Fibroblast of skin of left biceps (primary cell): ENCODE measurements at places on chromosomes 6 and 20.

DNA sequence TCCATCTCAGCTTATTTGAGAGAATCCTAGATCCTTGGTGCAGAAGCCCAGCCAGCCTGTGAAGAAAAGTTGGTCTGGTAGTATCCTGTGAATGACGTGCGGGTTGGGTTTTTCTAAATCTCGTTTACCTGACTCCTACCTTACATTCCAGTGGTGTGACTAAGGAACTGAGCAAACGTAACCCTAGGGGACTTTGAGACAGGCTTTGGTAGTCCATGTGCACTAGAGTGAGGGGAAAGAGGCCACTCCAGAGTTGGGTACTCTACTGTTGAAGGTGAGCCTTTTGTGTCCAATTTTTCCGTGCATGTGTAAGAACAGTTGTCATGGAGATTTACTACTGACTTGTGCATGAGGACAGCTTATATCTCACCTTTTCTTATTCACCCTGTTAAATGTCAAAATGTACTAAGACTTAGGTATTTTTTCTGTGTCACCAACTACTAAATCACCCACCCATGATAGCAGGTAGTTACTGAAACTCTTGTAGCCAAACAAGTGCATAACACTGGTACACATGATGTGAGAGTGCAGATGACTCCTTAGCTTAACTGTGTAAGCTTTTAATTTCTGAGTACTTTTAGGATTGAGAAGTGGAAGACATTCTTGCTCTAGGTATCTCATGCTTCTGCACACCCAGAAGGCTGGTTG is 26.3 kb upstream of the PLCG1 start:
- no peak for DNase-seq

GRCh38 chr20:62323980-62324906 is 21.4 kb downstream of the ADRM1 start:
- DNase-seq = no peak

DNA sequence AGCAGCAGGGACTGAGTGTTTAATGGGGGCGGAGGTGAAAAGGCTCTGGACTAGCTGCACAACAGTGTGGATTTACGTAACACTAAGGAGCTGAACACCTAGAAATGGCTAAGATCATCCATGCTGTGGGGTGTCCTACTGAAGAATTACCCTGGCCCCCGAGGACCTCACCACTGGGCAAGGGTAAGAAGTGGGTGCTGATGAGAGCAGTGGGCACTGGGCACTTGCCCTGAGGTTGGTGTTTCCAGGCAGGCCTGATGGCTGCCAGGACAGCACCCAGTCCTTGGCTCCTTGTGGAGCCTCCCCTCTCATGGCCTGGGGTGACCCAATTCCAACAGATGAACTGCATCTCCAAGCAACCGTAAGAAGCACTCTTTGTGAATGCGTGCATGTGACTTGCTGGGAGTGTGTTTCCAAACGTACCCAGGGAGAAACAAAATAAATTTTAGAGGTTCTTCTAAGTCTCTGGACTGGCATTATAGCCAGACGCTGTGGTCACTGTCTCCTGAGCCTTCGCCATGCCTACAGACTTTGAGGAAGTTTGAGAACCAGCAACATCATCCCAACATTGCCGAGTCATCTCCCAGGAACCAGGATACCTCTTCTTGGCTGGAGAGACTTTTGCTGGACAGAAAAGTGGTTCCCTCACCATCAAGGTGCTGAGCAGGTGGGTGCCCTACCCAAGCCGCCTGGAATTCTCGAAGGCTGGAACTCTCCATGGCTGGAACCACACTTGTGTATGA is 245.9 kb downstream of the ERMARD start:
- no peak for DNase-seq

DNA sequence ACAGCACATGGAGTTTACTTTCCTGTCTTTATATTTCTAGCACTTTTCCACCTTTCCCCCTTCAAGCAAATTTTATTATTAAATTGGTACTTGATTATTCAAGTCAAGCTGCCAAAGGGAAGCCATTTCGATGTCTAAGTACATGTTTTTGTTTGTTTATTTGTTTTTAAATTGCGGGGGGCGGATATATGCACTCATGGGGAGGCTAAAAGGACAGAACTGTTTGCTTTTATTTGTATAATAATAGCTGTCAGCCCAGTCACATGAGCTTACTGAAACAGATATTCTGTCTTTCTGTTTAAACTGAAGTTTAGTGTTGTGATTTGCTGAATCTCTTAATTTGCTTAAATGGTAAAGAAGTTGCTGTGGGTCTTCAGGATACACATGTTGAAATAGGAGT is 49.6 kb upstream of the PLCG1 start:
- DNase-seq = no peak

- DNase-seq = no peak
Observed at GRCh38 chr6:7003041-7003440, 104.7 kb upstream of the RREB1 start.

- no peak for DNase-seq
Observed at GRCh38 chr6:38871741-38872568, 156.8 kb downstream of the DNAH8 start.

DNA sequence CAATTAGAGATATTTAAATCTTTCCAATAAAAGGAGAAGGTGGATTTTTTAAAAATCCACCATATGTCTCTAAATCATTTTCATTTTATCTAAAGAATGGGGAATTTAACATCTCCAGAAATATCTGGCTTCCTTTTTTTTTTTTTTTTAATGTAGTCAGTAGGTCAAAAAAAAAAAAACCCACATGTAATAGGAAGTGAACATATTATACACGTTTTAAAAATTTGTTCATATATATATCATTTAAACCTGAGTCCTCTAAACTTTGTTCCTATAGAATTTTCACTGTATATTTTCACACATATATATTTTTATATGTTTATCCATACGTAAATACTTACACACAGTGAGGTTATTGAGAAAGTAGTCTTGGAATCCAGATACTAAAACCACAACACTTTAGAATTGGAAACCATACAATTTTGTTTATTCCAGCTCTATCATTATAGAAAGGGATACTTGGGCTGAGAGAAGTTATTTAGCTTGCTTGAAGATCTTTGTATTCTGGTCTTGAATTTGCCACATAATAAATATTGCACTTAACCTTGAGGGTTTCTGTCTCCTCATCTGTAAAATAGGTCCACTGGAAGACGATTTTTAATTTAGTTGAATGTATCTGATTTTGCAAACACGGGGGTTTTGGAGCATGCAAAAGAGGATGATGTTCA is 62.1 kb upstream of the ZNF217 start:
- DNase-seq = peak; percentile 47

DNA sequence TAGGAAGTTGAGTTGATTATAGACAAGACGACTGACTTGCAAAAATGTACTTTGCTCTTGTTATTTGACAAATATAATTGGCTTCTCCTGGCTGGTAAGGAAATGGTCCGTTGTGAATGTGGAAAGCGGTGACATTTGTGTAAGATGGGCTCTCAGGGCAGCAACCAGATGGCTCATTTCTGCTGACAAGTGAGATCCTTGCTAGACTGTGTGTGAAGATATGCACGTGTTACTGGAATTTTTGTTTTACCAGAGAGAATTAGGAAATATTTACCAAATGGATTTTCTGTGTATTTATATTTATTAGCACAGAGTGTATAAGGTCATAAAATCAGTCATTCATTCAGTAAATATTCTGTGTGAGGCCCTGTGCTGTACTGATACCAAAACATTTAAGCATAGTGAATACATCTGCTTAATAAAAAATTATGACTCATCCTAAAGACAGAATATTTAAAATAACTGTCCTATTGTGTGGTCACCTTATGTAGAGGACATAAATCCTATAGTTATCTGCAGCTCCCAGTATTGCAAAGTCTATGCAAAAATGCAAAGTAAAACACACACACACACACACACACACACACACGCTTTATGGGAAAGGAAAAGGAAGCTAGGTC is 109.9 kb upstream of the ASF1A start:
- DNase-seq = peak; percentile 10

DNA sequence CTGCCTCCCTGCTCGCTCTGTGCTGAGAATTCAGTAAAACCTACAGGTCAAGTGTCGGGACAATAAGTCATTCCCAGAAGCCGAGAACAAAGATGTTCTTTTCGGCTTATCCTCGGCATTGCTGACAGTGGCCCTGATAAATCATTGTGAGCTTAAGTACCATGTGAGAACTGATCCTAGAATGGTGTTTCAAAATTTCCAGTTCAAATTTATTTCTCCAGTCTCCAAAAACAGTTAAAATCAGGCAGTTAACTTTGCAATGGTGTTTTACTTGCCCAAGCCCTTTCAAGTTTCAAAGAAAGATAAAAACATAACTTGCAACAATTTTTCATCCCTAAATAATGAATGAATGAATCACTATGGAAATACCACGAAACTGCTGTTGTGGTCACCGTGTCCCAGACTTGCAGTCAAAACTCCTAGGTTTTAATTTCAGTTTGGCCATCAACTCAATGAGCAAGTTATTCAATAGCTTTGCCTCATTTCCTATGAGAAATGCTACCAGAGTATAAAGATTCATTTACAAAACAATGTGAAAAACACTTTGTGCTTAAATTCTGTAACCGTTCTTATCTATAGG is 4.3 kb downstream of the ATP5F1E start:
- no peak for DNase-seq

- DNase-seq = no peak
Observed at GRCh38 chr20:50267041-50267865, 76.6 kb downstream of the CEBPB start.

DNA sequence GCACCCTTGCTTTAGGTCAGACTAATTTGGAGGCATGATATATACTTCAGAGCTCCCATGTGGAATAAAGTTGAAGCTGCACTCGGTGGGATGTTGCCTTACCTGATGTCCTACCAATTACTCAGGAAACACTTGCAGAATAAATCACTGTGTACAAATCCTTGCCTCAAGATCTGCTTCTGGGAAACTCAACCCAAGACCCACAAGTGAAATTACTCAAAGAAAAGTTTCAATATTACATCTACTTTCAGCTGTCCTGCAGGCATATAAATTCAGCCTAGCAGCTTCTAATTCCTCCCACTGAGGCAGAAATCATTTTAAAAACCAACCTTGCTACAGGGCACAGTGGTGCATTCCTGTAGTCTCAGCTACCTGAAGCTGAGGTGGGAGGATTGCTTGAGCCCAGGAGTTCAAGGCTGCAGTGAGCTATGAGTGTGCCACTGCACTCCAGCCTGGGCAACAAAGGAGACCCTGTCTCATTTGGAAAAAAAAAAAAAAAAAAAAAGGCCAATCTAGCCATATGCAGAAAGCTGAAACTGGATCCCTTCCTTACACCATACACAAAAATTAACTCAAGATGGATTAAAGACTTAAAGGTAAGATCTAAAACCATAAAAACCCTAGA is 20.7 kb upstream of the DCDC2 start:
- no peak for DNase-seq
